ENCODE measurements at places on chromosomes 2 and 18.
A peak's percentile ranks its signal among the peaks of the same experiment; 100 is the strongest.

DNA sequence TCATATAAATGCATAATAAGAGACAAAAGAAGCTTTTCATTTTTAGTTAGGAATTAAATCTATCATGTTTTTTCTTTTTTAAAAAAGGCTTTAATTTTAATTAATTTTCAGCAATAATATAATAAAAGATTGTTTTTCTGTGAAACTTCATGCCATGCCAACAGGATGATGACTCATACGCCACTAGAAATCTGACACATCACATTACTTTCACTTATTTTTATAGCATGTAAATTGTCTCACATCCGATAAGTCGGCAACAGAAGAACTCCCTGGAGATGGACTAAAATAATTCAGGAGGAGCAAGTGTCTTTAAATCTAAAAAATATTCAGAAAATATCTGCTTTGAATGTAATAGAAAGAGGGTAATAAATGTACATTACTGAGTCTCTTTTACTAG, 1024.2 kb upstream of the ACVR2A start:
- DNase-seq = peak; percentile 36

GRCh38 chr2:236633775-236634560, 64.3 kb downstream of the ACKR3 start:
- no peak for DNase-seq

DNA sequence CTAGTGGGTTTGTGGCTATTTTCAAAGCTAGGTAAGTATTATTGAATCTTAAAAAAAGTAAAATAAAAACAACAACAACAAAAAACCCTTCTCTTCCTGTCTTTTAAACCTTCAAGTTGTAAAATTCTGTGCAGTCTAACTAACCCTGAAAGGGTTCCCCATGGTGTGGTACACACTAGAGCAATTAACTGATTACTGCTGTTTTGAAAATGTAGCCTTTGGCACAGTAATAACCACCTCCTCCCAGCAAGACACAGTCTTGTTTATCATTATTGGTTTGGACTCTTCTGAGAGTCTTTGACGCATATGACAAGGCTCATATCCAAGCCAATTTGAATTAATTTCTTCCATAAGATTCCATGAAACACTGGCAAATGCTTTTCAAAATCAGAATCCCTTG, 2184.6 kb upstream of the PIK3C3 start:
- no peak for DNase-seq

- DNase-seq = no peak
Measured at GRCh38 chr18:55262021-55262560, 302.8 kb upstream of the CCDC68 start.

DNA sequence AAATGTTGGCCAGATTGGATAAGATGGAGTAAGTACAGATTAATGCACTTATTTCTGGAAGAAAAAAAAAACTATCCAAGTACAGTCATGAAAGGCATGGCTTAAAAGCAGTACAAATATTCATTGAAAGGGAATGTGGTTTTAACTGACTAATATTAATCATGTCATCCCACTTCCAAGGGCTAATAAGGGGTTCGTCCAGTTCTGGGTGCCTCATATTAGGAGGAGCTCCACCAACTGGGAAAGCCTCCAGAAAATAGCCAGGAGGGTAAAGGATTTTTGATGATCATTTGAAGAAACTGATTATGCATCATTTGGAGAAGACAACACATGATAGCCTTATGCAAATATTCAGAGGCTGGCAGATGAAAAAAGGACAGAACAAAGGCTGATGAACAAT, 115.2 kb upstream of the ARL5A start:
- no peak for DNase-seq

DNA sequence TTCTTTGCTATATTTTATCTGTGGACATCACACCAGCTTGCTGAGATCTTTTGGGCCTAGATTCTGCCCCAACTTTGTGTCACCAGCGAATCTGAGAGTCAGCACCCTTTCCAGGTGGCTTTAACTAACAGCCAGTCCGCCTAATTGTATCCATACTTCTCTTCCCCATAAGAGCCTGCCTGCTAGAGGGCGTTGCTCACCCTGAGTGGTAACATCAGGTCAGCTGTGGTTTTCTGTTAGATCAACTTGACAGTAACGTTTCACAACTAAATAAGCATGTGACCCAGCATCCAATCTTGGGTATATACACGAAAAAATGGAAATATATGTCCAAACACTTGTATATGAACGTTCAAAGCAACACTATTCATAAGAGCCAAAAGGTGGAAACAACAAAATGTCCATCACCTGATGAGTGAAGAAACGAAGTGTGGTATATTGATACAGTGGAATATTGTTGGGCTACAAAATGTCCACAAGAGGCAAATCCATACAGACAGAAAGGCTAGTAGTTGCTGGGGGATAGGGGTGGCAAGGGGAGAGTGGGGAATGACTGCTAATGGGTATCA, 24.9 kb downstream of the EFHD1 start:
- no peak for DNase-seq

- DNase-seq = no peak
Measured at GRCh38 chr2:150710916-150711315, 223.4 kb upstream of the RND3 start.

DNA sequence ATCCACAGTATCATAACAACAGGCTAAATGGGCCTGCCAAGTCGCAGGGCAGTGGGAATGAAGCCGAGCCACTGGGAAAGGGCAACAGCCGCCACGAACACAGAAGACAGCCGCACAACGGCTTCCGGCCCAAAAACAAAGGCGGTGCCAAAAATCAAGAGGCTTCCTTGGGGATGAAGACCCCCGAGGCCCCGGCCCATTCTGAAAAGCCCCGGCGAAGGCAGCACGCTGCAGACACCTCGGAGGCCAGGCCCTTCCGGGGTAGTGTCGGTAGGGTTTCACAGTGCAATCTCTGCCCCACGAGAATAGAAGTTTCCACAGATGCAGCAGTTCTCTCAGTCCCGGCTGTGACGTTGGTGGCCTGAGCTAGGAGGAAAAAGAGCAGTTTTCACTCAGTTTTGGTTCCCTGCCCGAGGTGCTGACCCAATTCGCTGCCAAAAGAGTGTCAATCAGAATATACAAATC, 32.2 kb downstream of the KCTD18 start:
- no peak for DNase-seq

Measured in fibroblast of skin of right biceps (primary cell).